Camera-type eye (tissue), 1 donor: ENCODE measurements at places on chromosomes 2 and 18. TPM values are rescaled to one million over a fixed set of nuclear protein-coding genes. Genes with fewer than 3 reads are reported as not detected.

Gene PRLH
- not detected for total RNA-seq

Gene MBOAT2
- total RNA-seq: 84.3 TPM

Gene GPR17
- total RNA-seq: 0.49 TPM

Gene SLC8A1
- 138 TPM for total RNA-seq

Gene TUBA4B
- total RNA-seq: not detected
